Left kidney (tissue), 8 donors: ENCODE measurements at places on chromosomes 13 and 19. TPM values are rescaled to one million over a fixed set of nuclear protein-coding genes. Genes with fewer than 3 reads are reported as not detected.

Gene C5AR1
- polyA plus RNA-seq = 6.8 TPM

Gene GSX1
- polyA plus RNA-seq = not detected

Gene AP2S1
- 92.9 TPM for polyA plus RNA-seq

Gene TPTE2
- polyA plus RNA-seq = 0.57 TPM

Gene ZNF69
- polyA plus RNA-seq = 32.2 TPM

Gene C19orf81
- polyA plus RNA-seq = 1.00 TPM

Gene IRGC
- polyA plus RNA-seq = not detected

Gene DIRAS1
- 3.6 TPM for polyA plus RNA-seq

Gene RAB20
- 6.5 TPM for polyA plus RNA-seq

Gene NPAS1
- polyA plus RNA-seq = 1.3 TPM
